ENCODE measurements at places on chromosomes 12 and 14.

- no peak for DNase-seq
Observed at GRCh38 chr12:132771126-132771838, 9.7 kb upstream of the ANKLE2 start.

GRCh38 chr12:68342966-68343365, 10.8 kb upstream of the MDM1 start:
- DNase-seq: no peak

DNA sequence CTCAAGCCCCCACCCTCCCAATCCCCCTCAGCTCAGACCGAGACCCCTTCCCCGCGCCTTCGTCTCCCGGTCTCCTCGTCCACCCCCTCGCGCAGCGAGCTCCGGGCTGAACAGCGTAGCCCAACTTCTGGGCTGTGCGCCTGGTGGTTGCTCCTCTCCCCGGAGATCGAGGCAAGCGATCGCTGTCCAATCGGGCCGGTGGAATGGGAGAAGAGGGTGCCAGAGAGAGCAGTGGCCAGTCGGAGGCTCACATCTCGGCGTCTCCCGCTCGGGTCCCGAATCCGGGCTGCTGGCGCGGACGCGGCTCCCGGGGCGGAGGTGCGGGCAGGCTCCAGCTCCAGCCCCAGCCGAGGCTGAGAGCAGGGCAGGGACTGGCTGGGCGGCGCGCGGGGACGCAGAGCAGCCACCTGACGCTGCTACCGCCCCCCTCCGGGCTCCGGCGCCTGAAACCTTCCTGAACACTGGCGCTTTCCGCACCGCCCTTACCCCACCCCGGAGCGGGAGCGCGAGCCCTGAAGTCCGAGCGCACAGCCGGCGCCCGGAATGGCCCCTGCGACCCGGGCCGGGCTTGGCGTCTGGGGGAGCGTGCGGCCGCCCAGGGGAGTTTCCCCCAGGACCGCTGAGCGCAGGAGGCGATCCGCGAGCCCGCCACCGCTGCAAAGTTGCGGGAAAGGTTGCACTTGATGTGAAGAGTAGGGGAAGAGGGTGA, 508 bp upstream of the KCNH5 start:
- DNase-seq: no peak

- DNase-seq: no peak
Observed at GRCh38 chr14:35435177-35435576, 30.6 kb upstream of the NFKBIA start.

GRCh38 chr12:93772003-93772700, 95.0 kb downstream of the CRADD start:
- DNase-seq: no peak

DNA sequence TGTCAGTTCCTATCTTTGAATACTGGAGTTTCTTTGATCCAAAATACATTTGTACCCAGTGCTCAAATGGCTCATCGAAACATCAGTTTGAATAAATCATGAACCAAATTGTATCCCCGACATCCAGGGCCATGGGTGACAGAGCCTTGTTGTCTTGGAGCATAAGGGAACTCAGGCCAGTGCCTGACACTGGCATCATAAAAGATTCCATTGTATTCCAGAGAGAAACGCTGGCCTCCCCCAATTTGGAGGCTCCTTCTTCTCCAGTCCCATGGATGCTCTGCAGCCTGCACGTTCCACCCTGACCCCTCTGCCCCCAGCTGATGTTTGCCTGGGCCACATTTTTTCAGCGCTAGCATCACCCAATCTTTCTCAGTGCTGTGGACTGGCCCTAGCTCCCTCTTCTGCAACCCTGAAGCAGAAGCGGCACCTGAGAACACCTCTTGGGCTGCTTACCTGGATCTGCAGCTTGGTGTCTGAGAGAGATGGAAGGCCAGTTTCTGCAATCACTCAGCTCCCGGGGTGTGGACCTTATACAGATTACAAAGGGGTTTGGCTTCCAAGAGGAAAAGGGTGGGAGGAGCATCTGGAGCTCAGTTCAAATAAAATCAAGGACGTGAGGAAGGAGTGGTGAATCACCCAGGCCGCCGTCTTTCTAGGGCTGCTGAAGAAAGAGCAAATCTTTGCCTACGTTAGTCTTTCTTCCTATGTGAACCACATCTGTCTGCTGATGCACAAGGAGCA, at the start of gene RNASE1:
Gene RNASE1 (minus strand): TSS at position 504 of the 744 bp plus-strand sequence. CDS start 776 bp downstream, outside the sequence.
- DNase-seq: no peak
